Mucosa of descending colon (tissue), 3 donors: ENCODE measurements at places on chromosomes 1 and 21. TPM values are rescaled to one million over a fixed set of nuclear protein-coding genes. Genes with fewer than 3 reads are reported as not detected.

DNA sequence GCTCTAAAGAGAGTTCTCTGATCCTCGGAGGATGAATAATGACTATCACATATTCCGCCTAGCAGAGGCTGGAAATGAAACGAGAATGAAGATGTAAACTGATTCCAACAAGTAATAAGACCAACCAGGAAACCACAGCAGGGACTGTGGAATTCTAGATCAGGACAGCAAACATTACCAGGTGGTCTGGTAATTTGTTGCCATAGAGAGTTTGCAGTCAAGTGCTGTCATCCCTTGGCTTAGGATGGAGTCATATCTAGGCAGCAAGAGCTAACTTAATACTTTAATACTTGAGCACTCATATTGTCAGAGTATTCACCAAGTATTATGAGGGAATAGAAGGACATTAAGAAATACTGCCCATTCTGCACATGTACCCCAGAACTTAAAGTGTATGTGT is 45.1 kb upstream of the MUTYH start:
- no peak for DNase-seq

The PYHIN1 gene
- 2.0 TPM for total RNA-seq

The ACTA1 gene
- 4.1 TPM for total RNA-seq

DNA sequence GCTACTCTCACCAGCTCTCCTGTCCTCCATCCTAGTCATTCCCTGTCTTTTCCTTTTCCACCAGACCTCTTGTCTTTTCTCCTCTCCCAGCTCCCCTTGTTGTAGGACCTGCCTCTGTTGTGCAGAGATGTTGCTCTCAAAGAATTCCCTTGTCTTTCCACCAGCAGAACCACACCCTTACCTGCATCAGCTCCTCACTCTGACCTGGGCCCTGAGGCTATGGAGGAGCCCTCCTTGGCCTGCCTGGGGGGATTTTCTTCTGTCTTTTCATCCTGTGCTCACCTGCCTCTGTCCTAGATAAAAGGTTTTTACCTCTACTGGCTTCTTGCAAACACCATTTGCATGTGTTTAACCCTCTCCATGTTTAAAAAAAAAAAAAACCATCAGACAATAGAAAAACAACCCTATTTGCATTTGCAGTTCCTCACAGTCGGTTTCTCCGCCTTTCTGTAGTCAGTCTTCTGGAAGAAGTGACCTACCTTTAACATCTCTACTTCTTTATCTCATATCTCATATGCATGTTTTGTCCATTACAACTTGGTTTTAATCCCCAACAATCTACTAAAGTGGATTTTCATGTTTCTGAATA is 12.1 kb downstream of the FCRL5 start:
- DNase-seq = no peak

DNA sequence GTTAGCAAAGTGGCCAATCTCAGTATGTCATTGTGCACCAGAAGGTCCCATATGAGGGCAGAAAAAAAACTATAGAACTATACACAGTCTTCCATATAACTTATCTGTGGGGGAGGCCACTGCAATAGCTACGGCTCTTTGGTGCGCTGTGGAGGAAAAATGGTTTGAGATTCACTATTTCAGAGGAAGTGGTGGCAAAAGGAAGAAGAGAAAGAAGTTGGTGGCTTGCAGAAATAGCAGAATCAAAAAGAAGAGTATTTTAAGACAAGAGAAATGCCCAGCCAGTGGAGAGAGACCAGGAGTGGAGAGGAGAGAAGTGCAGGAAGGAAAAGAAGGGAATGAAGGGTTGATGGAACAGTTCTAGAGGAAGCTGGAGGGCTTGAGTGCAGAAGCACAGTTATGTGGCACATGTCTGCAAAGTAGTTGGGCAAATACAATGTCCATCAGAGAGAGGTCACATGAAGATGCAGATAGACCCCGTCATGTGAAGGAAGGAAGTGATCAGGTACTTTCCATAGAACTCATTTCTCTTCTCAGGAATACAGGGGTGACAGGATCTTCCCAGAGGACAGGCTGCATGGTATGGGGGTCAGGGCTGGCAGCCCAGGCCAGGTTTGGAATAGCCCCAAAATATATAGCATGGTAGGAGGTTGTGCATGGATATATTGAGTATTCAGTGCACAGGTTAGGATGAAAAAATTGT is 64.6 kb downstream of the RUNX1 start:
- no peak for DNase-seq

GRCh38 chr1:15717418-15718125 is 18.5 kb upstream of the SLC25A34 start:
- DNase-seq = no peak

DNA sequence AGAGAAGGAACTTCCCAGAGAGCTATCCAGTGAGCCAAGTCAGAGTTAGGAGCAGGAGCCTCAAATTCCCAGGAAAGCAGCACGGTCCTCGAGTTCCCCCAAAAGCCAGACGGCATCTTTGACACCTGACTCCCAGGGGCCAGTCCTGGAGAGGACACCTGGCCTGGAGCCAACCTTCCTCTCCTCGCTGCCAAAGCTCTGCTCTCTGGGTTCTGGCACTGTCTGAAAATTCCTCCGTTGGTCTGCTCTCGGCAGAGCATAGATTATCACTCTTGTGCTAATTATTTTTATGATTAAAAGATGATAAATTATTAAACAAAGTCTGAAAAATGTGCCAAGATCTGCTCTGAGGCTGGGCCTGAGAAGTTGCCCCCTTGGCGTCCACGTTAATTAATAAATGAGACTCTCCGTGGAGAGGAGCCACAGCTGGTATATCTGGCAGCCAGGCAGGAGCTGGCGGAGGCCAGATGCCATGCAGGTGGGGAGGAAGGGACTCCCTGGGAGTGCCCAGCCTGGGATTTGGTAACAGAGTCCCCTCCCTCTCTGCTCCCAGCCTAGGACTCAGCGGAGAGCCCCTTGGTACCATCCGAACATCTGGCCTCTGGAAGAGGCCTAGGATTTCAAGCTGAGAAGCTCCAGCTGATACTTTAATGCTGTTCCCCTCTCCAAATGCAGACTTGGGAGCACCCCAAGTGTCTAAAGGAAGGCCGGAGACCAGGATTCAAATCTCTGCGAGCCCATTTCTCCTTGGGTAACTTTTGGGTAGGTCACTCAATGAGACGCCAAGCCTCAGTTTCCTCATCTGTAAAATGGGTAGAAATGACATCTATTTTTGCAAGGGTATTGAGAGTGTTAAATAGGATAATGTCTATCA is 163.7 kb upstream of the POU3F1 start:
- no peak for DNase-seq

The BRINP3 gene
- total RNA-seq = 12.4 TPM

- DNase-seq = no peak
Observed at GRCh38 chr1:51623025-51623424, 6.1 kb downstream of the OSBPL9 start.

DNA sequence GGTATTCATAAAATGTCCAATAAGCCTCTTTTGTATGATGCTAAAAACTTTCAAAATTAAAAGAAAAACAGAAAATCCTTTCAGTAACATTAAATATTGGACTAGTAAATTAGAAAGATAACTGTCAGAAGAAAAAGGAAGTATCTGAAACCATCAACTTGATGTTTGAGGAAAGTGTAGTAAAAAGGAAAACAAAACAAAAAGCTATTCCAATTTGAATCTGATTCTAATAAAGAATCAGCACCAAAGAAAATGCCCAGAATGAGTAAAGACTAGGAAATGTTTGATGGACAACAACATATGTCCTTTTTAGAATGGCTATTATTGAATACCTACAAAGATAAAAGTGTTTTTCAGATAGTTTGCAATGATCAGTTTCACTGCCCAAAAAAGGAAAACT is 79.9 kb upstream of the RBM34 start:
- DNase-seq = no peak
